ENCODE measurements at places on chromosomes 4 and X. TPM values are rescaled to one million over a fixed set of nuclear protein-coding genes. Genes with fewer than 3 reads are reported as not detected.

Gene ANOS1
- 4.2 TPM for total RNA-seq

Gene WAS
- not detected for total RNA-seq

Gene CENPVL1
- not detected for total RNA-seq

Gene PRKG2
- under 0.01 TPM for total RNA-seq

Gene CT45A5
- not detected for total RNA-seq

Gene RNF212
- total RNA-seq = 5.9 TPM

Gene RTL9
- not detected for total RNA-seq

Gene USP17L26
- total RNA-seq = not detected

Gene PAPSS1
- total RNA-seq = 71.3 TPM

Gene CXorf51B
- not detected for total RNA-seq
